Left kidney (tissue), 8 donors: ENCODE measurements at places on chromosomes 5 and 9. TPM values are rescaled to one million over a fixed set of nuclear protein-coding genes. Genes with fewer than 3 reads are reported as not detected.

FBXW2 gene
- polyA plus RNA-seq = 54.2 TPM

RFX3 gene
- 22.8 TPM for polyA plus RNA-seq

NEUROG1 gene
- polyA plus RNA-seq = not detected

SPATA31D4 gene
- not detected for polyA plus RNA-seq

PPP3R2 gene
- not detected for polyA plus RNA-seq

ROR2 gene
- 17.1 TPM for polyA plus RNA-seq

DDX4 gene
- 0.12 TPM for polyA plus RNA-seq
